ENCODE measurements at places on chromosomes 3 and 15.

DNA sequence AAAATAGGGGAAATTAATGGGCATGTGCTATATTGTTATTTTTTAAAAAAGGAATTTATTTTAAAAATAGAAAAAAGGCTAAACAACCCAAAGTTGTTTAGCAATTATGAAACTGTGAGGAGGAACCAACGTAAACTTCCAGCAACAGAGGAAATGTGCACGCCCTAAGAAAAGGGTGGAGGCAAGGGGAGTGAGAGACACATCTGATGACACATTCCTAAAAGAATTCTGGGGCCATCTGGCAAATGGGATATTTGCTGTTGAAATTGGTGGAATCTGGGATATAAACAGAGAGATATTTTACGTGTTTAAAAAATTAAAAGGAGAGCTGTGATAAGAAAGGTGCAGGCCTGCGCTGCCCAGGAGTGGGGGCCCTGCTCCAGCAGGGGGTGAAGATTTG, 50.8 kb upstream of the MUC13 start:
- DNase-seq: peak; percentile 59

DNA sequence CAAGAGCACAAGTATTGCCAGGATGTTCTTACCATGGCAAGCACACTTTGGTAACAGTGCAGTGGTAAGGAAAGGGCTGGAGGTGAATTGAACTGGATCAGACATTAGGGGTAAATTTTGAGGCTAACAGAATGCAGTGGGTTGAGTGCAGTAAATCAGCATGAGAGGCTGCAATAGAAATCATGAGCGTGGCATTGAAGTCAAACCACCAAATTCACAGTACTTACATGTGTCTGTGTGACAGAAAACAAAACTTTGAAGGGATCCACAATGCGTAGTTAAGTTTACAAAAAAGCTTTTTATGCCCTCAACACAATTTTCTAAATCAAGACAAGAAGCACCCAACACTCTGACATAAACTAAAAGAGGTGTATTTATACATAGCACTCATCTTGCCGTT, 428.0 kb upstream of the ARHGEF26 start:
- DNase-seq: no peak

GRCh38 chr3:197520311-197521276, 35.2 kb downstream of the BDH1 start:
- DNase-seq: peak; percentile 85

- no peak for DNase-seq
Measured at GRCh38 chr3:183008303-183008702, 28.0 kb upstream of the DCUN1D1 start.

GRCh38 chr15:101390060-101390459, 95.0 kb upstream of the SNRPA1 start:
- no peak for DNase-seq

- peak; percentile 34 for DNase-seq
Measured at GRCh38 chr15:90214553-90215196, 13.5 kb downstream of the SEMA4B start.

- DNase-seq: peak; percentile 60
Measured at GRCh38 chr3:58568572-58569286, 8.5 kb downstream of the FAM107A start.

GRCh38 chr3:157069406-157069805, 90.5 kb downstream of the CCNL1 start:
- no peak for DNase-seq

GRCh38 chr15:67551207-67551743, 8.8 kb downstream of the MAP2K5 start:
- no peak for DNase-seq

DNA sequence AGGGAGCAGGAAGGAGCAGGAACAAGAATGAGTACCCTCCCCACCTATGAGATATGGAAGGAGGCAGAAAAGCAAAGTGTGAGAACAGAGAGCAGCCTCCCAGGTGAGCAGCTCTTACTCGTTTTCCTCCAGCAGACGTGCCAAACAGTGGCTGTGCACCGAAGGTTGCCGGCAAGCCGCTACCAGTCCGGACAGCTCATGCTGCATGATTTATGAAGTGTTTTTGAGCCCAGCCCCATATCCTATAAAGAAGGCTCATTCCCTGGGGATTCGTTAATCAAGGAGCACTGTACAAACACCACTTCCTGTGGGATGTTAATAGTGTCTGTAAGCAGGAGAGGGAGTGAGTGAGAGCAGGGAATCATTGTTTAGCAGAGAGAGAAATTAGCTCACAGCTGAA, 118.3 kb upstream of the FOXB1 start:
- DNase-seq: no peak

DNA sequence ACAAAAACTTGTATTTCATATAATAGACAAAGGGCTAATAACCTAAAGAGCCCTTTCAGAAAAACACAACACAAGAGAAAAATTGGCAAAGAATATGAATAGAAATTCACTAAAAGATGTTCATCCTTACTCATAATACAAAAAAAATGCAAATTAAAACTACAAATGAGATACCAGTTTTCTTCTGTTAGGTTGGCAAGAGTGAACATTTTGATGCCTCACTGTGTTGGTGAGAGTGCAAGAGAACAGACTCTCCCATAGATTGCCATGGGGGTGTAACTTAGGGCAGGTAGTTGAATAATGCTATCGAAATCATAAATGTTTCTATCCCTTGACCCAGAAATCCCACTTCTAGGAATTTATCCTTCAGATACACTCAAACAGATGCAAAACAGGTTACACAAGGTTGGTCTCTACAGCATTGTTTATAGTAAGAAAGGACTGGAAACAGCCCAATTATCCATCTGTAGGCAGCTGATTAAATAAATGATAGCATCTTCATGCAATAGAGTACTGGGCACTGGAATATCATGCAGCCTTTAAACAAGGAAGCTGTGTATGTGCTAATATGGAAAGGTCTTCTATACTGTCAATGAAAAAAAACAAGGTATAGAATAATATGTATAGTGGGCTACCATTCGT, 146.3 kb downstream of the TLE3 start:
- no peak for DNase-seq

GRCh38 chr3:71393093-71393492, 190.4 kb downstream of the FOXP1 start:
- no peak for DNase-seq

DNA sequence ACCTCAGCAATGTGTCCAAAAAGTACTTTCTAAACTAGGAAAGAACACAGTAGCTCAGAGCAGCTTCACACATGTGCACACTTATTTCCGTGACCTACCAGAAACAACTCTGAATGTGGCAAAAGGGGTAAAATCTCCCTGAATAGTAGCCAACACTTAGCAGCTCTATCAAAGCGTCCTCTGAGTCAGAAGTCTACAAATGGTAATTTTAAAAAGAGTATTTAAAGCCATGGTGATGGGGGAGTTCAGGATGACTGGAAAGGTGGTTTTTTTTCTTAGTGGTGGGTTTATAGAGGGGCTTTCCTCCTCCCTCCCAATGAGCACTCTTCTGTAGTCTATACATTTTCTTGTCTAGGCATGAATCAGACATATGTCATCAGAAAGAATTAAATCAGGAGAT, 223.8 kb upstream of the PRICKLE2 start:
- DNase-seq: no peak

DNA sequence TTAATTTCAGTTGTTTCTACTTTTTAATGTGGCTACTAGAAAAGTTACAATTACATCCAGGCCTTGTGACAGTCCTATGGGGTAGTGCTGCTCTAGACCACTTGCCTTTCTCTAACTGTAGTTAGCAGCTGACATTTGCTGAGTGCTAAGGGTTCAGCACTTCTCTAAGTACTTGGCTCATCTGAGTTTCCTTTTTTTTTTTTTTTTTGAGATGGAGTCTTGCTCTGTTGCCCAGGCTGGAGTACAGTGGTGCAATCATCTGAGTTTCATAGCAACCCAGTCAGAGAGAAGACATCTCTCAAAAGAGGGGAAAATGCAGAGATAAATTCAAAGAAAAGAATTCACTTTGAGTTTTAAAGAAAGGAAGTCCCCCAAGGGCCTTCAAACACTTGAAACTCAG, 130.8 kb downstream of the MYLK start:
- no peak for DNase-seq

GRCh38 chr3:183202004-183202722, 39.6 kb upstream of the LAMP3 start:
- no peak for DNase-seq

GRCh38 chr3:159458010-159458409, 530.6 kb upstream of the IL12A start:
- DNase-seq: peak; percentile 25

GRCh38 chr3:9111866-9112265, 137.6 kb downstream of the SRGAP3 start:
- no peak for DNase-seq

- DNase-seq: no peak
Measured at GRCh38 chr3:135965129-135965505, 411 bp upstream of the PPP2R3A start.

DNA sequence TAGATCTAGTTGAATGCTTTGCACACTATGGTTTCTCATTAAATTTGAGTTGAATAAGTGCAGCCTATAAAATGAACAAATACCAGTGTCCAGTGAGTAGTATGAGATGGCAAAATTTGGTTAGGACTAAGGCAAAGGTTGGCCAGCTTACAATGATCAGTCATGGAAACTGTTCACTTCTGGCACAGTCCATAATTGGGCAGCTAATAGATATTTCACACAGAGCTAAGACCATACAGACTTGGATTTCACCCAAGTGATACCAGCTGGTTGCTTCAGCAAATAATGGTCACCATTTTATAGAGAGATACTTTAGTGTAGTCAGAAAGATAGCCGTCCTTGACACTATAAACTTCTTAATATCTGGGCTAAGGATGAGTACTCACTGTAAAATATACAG, 15.7 kb downstream of the GAP43 start:
- no peak for DNase-seq

- DNase-seq: no peak
Measured at GRCh38 chr15:56471440-56472069, 6.6 kb upstream of the MNS1 start.

DNA sequence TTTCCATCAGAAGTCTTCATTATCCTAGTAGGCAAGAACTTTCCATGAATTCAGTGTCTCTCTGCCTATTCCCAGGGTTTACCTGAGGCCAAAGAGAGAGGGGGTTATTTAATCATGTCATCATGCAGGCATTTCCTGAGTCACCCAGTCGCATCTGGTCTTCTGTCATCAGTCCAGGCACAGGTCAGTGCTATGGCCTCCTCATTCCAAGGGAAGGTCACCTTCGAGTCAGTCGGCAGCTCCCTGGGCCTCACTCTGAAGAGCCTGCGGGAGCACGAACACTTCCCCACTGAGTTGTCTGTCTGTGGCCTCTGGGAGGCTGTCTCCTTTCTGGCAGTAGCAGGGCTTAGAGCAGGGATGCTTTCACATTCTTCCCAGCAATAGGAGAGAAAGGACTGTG, 26.2 kb upstream of the LRTM1 start:
- DNase-seq: peak; percentile 34
